ENCODE measurements at places on chromosomes 7 and 10.

DNA sequence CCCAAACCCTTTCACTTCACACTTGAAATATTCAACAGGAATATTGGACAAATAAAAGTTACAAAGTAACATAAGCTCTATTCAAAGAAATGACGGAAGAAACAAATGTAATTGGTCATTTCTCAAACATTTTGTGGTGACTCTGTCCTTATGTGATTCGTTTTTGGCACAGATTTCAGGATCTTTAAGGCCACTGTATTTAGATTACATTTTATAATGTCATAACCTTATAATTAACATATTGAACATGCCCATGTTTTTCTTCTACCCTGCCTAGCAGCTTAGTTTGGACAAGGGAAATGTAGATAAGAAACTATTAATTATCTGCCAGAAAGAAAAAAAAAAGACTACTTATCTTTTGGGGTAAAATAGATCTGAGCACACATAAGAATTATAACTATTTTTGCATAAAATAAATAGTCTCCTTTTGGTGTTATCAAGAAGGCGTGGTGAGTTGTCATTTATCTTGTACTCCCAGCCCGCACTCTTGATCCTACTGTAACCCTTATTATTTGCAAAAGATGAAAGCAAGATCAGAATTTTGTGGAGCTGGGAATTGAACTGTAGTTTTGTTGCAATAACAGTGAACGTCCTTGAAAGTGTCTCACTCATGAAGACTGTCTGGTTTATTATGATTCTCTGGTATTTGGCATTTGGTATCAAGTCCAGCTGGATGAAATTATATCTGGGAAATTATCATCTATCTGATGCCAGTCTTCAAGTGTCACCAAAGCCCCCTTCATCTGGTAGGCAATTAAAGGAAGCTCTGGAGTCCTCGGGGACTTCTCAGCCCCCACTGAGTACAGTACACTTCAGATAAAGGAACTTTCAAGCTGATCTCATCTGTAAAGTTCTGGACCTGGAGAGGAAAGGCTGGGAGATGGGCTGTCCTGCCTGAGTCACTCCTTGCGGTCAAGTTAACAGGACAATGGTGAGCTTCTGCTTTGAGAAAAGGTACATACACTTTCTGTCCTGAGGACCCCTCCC lies 175.7 kb upstream of the INHBA start:
- no peak for DNase-seq

- DNase-seq = no peak
Measured at GRCh38 chr10:67282871-67283270, 357.0 kb downstream of the LRRTM3 start.

- DNase-seq = no peak
Measured at GRCh38 chr7:18290865-18291264, 204.7 kb upstream of the HDAC9 start.

DNA sequence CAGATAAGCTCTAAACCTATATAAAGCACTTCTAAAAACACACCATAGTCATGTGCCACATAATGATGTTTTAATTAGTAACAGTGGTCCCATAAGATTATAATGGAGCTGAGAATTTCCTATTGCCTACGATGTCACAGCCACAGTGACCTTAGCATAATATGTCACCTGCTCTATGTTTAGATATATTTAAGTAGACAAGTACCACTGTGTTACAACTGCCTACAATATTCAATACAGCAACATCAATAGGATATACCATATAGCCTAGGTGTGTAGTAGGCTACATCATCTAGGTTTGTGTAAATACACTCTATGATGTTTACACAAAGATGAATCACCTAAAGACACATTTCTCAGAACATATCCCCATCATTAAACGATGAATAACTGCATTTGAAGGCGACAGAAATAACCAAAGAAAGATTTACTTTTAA lies 24.5 kb downstream of the GPR22 start:
- DNase-seq = no peak

DNA sequence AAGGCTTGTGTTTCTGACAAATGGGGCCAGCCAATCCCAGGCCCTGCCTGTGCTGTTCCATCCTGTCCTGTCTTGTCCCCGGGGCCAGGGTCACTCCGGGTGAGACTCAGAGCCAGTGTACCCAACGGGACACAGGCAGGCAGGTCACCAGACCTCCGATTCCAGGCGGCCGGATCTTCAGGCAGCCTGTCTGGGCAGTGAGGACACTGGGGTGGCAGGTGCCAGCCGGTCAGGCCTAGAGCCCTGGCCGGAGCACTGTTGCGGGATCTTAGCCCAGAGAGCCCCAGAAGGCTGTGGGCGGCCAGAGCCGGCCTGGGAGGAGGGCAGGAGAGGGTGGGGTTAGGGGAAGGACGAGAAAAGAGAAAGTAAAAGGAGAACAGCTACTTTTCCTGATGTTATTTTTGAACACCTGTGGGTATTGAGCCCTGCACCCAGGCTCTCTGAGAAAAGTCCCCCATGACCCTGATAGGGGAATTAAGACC lies 134.3 kb upstream of the TNRC18 start:
- DNase-seq = no peak

DNA sequence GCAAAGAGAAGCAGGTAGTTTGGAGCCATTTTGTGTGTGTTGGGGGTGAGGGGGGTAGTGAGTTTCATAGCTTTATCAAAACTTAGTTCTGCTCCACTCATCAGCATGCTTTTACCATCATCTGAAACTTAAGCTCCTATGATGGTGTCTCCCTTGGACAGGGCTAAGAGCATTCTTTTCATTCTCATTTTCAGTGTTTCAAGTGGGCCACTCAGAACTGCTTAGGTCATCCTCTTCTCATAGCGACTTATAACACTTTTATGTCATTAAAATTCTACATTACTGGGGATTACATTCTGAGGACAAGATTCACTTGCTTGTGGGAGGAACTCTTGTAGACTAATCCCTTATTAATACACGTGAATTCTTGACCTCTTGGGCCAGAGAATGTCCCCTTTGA lies 649.4 kb downstream of the SUGCT start:
- DNase-seq = no peak

DNA sequence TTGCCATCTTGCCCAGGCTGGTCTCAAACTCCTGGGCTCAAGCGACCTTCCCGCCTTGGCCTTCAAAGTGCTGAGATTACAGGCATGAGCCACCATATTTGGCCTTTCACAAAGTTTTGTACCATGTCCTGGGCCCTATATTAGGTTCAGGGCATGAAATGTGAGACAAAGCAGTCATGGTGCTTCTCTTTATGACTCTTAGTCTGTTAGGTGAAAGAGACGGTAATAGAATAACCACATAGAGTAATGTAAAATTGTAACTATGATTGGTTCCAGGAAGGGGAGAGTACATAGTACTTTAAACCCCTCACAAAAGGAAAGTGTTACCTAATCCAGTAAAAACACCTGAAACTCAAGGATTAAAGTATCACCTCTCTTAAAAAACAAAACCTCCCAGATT lies 144.7 kb downstream of the SPAG6 start:
- DNase-seq = no peak

DNA sequence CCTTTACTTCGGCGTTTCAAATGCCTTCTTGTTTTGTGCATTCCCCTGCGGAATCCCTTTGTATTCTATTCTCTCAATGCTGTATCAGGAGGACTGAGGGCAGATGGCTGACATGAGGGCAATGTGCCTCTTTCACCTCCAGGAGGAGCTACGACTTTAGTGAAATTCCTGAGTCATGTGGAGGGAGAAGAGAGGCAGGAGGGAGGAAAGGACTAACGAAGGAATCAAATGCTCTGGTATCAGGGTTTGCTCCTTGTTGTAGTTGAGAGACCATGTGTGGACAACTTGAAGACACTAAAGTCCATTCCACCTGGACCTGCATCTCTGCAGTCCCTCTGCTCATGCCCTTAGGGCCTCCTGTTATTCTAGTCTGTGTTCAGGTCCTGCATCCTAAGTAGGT lies 40.2 kb upstream of the PRSS58 start:
- no peak for DNase-seq

GRCh38 chr10:14374745-14375445 lies 44.2 kb upstream of the FRMD4A start:
- no peak for DNase-seq

DNA sequence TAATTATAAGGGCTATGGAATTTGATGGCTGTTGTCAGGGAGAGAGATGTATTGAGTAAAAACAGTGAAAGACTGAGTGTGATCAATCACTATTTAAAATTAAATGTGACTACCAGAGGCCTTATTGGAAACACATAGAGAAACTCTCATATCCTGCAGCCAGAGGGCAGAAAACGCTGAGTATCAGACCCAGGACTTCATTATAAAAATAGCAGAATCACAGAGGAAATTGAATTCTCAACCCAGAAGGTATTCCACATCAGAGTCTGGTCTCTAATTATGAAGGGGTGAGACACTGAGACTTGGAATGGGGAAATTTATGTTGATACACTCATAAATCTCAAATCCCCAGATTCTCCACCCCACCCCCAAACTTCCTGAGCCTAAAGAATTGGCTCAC lies 69.5 kb upstream of the IL6 start:
- no peak for DNase-seq

DNA sequence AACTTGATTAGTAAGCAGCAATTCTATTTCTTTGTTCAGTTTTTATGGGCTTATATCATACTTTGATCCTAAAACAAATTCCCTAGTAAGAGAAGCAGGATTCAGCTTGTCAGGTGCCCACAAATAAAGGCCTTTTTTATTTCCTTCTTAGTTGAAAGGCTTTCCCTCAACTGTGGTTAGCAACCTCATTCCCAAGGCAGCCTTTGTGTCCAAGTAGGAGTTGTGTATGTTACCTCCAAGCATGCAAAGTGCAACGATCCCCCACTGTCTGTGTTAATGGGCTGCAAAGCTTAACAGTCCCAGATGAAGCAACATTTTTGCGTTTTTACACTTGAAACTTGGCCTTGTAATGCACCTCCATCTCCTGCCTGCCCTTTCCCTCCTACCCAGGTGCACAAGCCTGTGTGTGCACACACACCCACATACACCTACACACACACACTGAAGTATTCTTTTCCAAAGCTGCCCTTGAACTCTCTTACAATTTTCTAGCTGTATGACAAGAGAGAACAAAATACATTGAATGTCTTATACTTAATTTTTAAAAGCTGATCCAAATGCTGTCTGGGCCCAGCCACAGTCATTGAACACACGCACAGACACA lies 278.2 kb downstream of the SNX13 start:
- DNase-seq = no peak

DNA sequence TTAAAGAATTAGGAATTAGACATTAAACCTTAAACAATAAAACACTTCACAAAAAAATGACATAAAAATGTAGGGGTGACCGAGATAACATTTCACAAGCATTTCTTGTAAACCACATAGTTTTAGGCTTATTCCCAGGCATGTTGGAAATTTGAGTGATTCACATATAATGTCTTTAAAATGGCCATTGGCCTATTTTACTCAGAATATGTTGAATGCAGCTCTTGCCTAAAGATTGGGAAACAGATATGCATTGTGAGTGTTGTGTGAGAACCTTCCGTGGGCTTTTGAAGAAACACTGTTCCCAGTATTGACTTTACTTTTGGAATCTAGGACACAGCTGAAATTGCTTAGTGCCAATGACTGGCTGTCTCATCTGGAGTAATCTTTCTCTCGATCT lies 79.6 kb downstream of the ARL5B start:
- DNase-seq = no peak

DNA sequence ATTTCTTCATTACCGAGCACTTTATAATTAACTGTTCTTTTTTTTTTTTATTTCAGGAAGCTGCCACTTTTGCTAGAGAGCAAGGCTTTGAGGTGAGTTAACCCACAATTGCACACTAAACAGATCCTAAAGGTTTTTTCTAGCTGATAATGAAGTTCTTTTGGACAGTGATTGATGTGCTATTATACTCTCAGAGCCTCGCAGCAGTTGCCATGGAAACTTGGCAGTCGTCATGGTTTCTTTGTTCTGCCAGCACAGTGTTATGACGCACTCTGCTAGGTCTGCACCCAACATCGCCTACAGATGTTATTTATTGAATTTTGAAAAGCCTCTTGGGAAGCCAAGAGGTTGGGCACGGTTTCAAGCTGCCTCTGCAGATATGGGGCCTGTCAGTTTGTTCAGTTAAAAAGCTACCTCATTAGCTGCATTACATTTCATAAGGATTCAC lies 237.2 kb upstream of the KAT6B start:
- peak; percentile 93 for DNase-seq

DNA sequence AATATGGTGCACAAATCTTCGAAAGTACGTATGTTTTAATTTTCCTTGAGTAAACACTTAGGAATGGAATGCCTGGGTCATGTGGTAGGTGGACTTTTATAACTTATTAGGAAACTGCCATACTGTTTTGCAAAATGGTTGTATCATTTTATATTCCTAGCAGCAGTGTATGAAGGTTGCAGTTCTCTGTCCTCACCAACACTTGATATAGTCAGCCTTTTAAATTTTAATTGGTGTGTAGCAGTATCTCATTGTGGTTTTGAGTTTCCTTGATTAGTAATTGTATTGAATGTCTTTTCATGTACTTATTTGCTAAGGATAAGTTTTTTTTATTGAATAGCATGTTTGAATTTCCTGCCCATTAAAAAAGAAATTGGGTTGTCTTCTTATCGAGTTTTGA lies 926 bp upstream of the PCBD1 start:
- DNase-seq = no peak

- DNase-seq = no peak
Measured at GRCh38 chr10:106027240-106027639, 1137.3 kb downstream of the SORCS1 start.

GRCh38 chr7:158957921-158958491 lies 101.6 kb downstream of the DYNC2I1 start:
- DNase-seq = no peak

DNA sequence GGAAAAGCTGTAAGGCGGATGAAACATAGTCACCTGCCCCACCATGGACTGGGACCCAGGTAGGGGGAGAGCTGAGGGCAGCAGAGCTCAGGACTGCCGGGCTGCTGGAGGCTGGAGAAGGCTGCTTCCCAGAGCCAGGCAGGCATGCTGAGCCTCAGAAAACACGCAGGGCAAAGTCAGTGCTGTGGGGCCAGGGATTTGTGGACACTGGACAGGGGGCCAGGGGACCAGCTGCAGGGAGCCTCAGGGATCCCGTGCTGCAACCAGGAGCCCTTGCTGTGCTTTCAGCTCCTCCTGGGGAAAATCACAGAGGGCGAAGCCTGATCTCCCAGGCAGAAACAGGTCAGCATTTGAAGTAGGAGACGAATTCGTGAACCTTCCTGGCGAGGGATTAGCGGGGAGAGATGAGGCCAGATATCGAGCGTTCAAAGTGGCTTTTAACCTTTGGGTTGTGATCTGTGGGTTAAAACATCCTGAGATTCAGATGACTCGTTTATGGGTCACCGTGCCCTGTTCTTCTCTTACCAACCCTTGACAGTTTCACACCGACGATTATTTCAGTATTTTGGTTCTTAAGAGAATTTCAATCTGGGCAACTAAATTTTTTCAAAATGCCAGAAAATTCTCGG lies 85.6 kb upstream of the SHH start:
- no peak for DNase-seq

DNA sequence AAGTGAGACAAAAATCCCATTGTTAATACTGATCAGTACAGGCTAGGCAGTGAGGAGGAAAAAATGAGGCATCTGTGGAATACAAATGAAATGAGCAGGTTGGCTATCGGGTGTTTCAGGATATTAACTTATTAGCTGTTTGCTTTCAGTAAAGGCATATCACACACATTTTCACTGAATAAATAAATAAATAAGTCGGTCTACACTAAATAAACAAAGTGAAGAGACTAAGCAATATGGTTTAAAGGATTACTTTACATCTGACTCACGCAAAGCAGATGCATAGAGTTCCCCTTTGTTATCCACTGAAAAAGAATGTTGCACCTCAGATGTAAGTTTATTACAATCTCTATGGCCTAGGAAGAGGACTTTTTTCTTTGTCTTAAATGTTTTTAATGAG lies 6.3 kb upstream of the SEMA3A start:
- DNase-seq = no peak

GRCh38 chr7:37363536-37364491 lies 84.8 kb downstream of the ELMO1 start:
- DNase-seq = no peak

Measured in kidney capillary endothelial cell (primary cell).